ENCODE measurements at places on chromosomes 3 and 15.

DNA sequence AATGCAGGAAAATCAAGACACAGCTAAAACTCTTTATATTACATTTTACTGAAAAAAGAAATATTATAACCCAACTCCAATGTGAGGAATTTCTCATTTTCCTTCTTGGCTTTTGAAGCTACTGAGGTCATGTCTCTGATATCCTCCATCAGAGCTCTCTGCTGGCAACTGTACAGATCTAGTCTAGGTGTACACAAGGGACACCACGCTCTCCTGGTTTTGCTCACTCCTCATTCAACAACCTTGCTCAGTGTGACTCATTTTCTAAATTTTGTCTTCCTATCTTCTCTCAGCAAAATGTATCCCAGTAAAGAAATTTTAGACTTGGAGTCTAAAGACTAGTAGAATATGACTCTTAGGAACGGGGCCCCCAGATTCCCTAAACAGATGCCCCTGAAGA lies 144.3 kb downstream of the KCNMB2 start:
- DNase-seq, result no peak

GRCh38 chr3:123471106-123471505 lies 22.2 kb upstream of the ADCY5 start:
- no peak for DNase-seq

DNA sequence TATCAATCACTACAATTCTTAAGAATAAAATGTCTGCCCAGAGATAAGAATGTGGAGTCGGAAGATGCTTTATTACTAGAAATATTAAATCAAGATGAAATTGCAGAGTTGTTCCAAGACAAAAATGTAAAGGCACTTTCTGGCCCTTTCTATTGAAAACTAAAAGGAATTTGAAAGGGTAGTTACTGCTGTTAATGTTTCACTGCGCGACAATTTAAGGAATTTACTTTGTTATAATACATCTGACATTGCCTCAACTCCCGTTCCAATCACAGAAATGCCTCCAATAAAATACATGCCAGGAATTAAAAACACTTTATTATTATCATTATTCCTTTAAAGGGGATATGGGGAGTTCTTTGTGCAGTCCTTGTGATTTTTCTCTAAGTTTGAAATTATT lies 26.4 kb downstream of the RSL24D1 start:
- DNase-seq, result no peak

- no peak for DNase-seq
Observed at GRCh38 chr3:55332176-55332575, 154.9 kb downstream of the WNT5A start.

- peak; percentile 58 for DNase-seq
Observed at GRCh38 chr3:151107701-151108100, 22.2 kb downstream of the MED12L start.

- DNase-seq, result peak; percentile 55
Observed at GRCh38 chr3:123489400-123490004, 40.6 kb upstream of the ADCY5 start.

GRCh38 chr3:195078891-195079440 lies 192.0 kb downstream of the XXYLT1 start:
- no peak for DNase-seq

DNA sequence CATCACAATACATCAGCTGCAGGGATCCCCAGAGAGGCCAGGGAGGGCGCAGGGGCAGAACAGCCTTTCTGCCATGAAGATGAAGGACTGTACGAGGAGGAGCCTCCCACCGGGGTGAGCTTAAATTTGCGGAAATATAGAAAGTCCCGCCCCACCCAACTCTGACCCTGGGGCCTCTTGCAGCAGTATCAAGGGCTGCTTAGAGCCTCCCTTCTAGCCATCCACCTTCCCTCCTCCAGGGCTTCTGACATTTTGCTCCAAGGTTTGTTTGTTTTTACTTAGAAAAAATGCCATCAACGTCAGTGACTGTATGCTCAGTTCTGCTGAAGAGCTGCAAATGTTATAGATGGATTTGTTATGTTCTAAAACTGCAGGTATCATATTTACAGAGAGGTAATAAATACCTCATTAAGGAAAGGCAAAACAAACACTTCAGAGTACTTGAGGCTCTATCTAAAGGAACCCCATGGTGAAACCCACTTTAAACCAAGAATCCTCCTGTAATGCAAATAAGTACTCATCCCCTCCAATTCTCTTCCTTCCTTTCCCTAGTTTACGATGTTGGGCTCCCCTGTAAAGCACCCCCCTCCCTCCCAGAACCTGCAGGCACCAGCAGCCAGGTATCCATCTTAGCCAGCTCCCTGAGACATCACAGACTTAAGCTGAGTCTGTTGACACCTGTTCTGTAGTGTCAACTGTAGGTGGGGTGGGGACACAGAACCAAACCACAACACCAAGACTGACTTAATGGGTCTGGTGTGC lies 30.5 kb downstream of the RFTN1 start:
- no peak for DNase-seq

DNA sequence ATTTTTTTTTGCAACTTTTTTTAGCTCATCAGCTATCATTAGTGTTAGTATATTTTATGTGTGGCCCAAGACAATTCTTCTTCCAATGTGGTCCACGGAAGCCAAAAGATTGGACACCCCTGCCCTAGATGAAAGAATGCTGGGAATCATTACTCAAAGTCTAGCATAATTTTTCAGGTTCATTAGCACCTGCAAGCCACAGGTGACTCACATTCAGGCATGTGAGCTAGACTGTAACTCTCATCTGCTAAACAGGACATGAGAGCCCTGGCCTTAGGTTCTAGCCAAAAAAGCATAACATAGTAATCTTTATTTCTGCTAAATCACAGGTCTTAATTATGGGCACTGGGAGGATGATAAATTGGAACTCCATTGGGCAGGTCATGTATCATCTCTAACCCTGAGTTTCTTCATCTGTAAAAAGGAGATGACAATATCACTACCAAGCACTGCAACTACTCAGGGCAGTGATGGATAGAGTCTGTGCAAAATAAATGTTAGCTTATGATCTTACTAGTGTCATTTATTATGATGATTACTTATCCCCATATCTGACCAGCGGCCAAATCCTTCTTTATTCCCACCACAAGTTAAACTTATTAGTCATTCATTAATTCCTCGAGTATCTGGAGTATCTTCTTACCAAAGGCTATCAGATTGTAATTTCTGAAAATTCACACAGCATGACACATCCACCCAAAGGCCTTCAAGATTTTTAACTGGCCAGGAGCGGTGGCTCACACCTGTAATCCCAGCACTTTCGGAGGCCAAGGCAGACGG lies 125.0 kb downstream of the PLD1 start:
- no peak for DNase-seq
